ENCODE measurements at places on chromosomes 4 and X.

DNA sequence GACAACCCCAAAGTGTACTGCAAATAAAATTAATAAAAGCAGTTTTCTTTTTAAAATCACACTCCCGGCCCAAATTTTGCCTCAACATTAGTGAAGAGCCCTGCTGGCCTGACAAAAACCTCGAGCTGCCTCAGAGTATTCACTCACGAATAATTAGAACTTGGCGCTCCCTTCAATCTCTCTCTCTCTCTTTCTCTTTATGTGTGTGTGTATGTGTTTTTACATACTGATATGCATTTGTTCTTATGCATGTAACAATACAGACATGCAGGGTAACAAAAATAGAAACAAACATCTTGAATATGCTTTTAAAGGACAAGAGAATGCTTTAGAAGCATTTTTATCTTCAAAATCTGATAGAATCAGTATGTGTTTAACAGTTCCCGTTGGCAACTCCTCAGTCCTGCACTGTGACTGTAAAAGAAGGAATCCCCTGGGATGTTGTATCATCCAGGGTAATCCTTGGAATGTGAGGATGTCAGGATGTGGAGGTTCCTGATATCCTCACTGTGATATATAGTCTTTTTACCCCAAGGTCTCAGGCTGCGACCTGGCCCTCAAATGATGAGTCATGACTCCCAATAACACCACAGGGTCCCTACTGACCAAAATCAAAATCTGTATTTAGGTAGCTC is 53.0 kb downstream of the PTCHD1 start:
- no peak for DNase-seq

DNA sequence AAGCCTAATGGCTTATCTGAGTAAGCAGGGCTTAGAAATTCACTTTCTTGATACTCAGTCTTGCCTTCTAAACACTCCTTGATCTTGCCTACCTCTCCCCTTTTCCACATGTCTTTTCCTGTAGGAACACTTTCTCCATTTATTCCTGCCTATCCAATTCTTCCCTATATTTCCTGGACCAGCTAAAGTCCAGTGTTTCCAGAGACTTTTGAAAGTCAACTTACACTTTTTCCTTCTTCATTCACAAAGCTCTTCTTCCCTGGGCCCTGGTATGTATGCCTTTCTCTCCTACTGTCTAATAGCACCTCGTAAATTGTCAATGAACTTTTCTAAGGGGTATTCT is 20.6 kb downstream of the VSIG4 start:
- no peak for DNase-seq

DNA sequence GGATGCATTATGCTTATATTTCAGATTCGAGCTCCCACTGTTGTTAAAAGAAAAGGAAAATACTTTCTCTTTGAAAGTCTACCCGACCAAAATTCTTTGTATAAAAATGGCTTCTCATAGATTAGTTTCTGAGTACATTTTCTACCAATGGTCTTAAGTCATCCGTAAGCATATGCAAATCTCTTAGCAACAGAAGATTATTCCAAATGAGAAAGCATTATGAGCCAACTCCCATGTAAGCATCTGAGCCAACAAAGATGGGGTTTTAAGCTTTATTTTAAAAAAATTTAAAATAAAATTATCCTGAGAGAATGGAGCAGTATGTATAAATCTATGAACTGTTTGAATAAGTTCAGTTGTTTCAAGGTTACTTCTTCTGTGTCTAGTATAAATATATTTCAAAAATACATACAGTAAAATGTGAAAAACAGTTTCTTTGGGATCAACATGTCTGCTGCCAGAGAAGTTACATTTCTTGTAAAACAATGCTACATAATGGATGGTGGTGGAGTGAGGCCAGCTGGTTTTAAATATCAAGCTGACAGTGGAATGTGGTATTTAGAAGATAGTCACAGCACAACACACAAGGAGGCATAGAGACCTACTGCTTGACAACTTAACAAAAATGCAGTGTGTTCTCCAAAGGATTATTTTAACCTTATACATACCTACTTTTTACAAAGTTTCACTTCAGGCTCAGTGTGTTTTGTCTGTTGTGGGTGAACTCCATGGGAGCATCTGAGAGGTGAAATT is 199.5 kb upstream of the DIPK2B start:
- no peak for DNase-seq

GRCh38 chrX:1244164-1245076 is 24.2 kb upstream of the CSF2RA start:
- DNase-seq, result no peak

DNA sequence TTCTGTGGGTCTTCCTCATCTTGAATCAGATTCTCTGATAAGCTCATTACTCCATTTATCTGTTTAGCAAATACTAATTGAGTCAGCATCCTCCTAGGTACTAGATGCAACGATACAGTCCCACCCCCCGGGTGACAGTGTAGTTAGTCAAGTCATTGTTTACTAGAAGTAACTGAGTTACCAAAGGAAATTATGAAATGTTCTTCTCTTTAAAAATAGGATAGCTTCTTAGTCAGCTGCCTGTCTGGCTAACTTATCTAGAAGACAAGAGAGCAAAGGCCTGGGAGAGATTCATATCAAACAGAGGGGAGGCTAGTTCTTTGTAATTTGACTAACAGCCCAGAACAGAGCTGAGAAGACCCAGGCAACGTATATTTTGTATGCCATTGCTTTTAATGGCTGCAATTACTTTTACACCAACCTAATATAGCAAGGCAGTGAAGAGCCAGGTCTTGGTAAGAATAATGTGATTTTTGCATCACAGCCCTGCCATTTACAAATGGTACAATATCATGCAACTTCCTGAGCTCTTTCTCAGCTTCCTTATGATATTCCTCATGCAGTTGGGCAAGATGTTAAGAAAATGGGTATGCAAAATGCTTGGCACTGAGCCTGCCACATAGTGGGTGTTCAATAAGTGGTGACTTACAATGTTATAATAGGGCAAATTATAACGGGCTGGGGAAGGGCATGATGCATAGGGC is 149.9 kb downstream of the CHIC2 start:
- no peak for DNase-seq

- no peak for DNase-seq
These were observed 23.7 kb upstream of the GLRA2 start for GRCh38 chrX:14505648-14506047.

GRCh38 chr4:53195815-53196661 is 169.8 kb downstream of the SCFD2 start:
- DNase-seq, result no peak

DNA sequence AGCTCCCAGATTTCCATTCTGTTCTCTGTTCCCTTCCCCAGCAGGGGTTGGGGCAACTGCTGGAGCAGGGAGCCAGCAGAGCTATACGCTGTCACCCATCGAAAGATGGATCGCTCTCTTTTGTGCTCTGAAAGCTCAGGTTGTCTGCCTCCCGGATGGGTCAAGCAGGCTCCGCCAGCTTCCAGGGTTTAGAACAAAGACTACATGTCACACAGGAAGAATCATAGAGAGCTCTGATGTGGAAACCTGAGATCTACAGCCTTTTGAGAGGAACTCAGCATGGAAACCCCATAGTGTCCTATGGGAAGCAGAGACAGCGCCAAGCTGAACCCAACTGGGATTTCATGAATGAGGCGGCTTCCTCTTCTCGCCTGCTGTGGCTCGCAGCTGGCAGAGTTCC is 205.4 kb downstream of the HS3ST1 start:
- no peak for DNase-seq

DNA sequence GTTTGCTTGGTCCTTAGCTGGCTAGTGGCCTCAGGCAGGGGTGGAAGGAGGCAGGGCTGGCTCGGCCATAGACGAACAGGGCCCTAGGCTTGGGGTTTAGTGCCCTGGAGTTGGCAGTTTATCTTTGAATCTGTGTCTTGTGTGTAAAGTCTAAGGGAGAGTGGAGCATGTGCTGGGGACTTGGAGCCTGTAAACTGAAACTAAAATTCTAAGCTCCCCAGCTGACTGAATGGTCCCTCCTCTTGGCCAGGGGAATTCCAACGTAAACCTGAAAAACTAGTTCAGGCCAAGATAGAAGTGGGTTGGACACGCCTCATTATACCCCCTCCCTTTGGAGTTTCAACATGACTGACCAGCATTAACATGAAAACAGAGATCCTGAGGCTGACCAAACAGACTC is 46.1 kb upstream of the GPR78 start:
- no peak for DNase-seq

DNA sequence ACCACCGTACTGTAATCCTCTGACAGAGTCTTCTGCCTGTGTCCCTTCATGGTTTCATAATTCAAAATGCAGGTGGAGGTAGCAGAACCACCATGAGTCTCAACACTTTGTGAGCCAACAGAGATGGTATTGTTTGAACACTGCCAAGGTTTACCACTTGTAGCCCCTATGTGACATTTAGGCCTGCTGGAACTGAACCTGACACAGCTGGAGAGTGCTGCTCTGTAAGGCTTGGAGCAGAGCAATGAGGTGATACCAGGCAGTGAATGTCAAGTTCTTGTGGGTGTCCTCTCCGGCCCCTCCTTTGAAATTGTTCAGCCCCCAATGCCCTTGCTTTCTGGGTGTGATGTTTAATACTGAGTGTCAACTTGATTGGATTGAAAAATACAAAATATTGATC is 1042.9 kb downstream of the ARAP2 start:
- no peak for DNase-seq

- no peak for DNase-seq
These were observed 37.0 kb downstream of the NAP1L5 start for GRCh38 chr4:88660446-88661294.

DNA sequence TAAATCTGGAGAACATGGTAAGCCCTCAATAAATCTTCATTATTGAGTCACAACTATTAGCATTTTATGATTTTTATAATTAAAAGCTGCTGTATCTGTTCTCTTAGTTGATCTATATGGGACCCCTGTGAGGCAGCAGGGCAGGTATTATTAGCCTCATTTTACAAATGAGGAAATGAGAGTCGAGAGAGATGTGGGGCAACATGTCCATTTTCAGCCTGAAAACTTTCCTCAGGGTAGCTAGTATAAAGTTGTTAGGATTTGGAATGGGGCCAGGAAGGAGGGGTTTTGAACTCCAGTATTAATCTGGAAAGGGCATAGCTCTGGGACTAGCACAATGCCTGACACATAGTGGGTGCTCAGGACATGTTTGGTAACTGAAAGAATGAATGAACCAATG is 191.7 kb upstream of the GPC4 start:
- no peak for DNase-seq

DNA sequence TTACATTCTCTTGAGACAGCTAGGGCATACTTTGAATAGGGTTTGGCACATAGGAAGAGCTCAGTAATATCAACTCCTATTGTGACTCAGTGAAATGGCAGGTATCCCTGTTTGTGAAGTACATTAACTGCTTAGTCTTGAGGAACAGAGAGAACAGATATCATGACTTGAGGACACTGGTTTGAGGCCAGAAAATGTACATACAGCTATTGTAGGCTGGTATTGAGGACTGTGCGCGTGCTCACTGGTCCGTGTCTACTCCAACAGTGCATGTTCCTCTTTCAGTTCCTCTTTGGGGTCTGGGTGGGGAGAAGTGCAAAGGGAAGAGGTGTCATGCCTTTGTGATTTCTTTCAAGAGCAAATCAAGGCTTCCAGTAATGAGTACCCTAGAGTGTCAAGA is 34.6 kb upstream of the TBC1D9 start:
- DNase-seq, result no peak

DNA sequence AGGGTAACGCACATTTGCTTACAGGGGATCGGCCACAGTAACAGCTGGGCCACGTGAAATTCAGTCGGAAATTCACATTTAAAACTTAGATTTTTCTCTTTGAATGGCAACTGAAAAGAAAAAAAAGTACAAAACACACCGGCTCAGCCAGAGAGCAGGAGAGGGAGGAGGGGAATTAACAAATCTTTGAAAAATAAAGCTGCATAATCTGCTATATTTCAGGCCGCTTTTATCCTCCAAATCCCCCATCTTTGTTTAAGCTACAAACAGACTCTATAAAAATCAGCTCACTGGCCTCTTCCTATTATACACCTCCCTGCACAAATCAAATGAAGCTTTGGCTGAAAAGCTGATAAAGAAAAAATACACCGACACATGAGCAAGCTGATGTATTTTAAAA is 169.1 kb downstream of the LDB2 start:
- DNase-seq, result no peak

- DNase-seq, result no peak
These were observed 160.3 kb downstream of the OR13H1 start for GRCh38 chrX:131704136-131704695.

- DNase-seq, result no peak
These were observed 1.6 kb downstream of the SLC49A3 start for GRCh38 chr4:687048-687970.

- DNase-seq, result no peak
These were observed 107.8 kb downstream of the GABRA3 start for GRCh38 chrX:152343306-152343705.

DNA sequence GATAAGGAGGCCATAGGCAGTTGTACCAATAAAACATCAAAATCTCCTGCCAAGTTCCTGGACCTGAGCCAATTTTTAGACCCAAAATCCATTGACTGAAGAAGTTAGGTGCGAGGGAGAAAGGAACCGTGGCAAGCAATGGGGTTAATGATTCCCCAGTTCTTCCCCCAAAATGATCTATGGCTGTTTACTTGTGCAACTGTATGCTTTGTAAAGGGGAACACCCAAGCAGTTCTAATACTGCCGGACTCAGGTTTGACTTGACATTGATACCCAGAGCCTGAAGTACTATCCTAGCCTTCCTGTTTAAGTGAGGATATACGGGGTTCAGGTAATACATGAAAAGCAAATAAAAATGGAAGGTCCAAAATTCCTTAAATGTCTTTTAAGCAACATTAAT is 6.7 kb upstream of the EIF4E start:
- no peak for DNase-seq

GRCh38 chrX:2972391-2972790 is 34.0 kb upstream of the ARSH start:
- no peak for DNase-seq

GRCh38 chr4:53012738-53013137 is 150.6 kb downstream of the RASL11B start:
- DNase-seq, result no peak

- no peak for DNase-seq
These were observed 30.3 kb downstream of the AMMECR1 start for GRCh38 chrX:110287605-110288004.
